Activated naive CD4-positive, alpha-beta T cell treated with anti-CD3 and anti-CD28 coated beads for 36 hours (primary cell): ENCODE measurements at places on chromosomes 7 and 10. TPM values are rescaled to one million over a fixed set of nuclear protein-coding genes. Genes with fewer than 3 reads are reported as not detected.

GRCh38 chr7:5064391-5065106 lies 18.9 kb downstream of the RBAK start:
- peaks cover 89% of the 10 kb centered on the region for H3K36me3 ChIP-seq
- DNase-seq = no peak
- H3K4me3 ChIP-seq = no peak overlapping the region
- no peaks in the 10 kb centered on the region for H3K4me1 ChIP-seq

HECW1 gene
- not detected for total RNA-seq

ZNF680 gene
- 14.0 TPM for total RNA-seq

- H3K27me3 ChIP-seq = peaks cover 2% of the 10 kb centered on the region
- DNase-seq = no peak
- H3K27ac ChIP-seq = no peak overlapping the region
- H3K4me1 ChIP-seq = peaks cover 11% of the 10 kb centered on the region
- H3K4me3 ChIP-seq = no peak overlapping the region
Measured at GRCh38 chr7:1741246-1741645, 71.2 kb downstream of the ELFN1 start.

DNA sequence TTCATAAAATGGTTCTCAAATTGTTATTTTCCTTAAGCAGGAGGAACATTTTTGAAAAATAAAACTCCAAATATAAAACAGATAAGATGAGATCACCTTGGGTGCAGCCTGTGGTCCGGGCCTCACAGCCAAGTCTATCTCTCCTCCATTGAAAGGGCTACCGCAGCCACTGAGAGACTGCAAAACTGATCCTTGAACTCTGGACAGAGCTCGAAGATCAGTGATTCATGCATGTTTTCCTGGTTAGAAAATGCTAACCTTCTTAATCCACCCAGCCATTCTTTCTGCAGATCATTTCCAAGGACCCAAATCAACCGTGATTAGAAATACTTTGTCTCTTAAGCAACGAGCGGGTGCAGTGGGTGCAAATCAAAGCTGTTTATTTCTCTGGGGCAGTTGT lies 378.8 kb downstream of the PLXDC2 start:
- H3K4me1 ChIP-seq = no peaks in the 10 kb centered on the region
- no peak for DNase-seq
- H3K27me3 ChIP-seq = no peaks in the 10 kb centered on the region
- H3K27ac ChIP-seq = no peak overlapping the region

GRCh38 chr7:77923419-77923818 lies 124.8 kb downstream of the PHTF2 start:
- no peak for DNase-seq
- H3K4me3 ChIP-seq = no peak overlapping the region
- H3K27ac ChIP-seq = no peak overlapping the region
- no peaks in the 10 kb centered on the region for H3K27me3 ChIP-seq
- peaks cover 5% of the 10 kb centered on the region for H3K4me1 ChIP-seq

DNA sequence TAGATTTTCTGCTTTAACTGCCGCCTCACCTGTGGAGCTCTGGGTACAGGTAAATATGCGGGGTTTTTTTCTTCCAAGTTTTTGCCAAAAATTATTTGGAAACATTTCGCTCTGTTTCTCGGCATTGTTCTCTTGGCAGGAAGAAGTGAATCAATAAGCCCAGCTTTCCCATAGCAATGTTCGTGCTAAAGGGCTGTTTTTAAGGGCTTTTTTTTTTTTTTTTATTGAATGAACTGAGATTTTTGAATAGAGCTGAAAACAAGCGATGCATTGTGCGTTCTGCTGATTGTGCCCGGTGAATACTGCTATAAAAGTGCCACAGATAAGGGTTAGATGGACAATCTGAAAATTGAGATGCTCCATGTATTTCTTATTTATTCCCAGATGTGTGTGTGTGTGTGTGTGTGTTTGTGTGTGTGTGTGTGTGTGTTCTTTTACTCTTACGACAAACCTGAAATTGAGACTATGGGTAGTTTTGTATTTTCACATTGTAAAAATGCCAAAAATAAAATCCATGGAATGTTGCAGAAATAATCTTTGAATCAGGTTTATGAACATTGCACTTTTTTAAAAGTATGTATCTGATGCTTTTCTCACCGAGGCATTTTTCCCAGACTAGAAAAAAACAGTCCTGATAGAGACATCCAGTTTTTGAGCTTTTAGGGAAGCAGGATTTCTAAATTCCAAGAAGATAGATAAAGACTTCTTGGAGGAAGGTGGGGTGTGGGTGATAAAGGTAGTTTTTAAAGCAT lies 30.5 kb downstream of the KIAA1217 start:
- peaks cover 28% of the 10 kb centered on the region for H3K27me3 ChIP-seq
- DNase-seq = no peak
- no peak overlapping the region for H3K27ac ChIP-seq
- H3K4me3 ChIP-seq = no peak overlapping the region
- H3K4me1 ChIP-seq = no peaks in the 10 kb centered on the region

- H3K27ac ChIP-seq = no peak overlapping the region
- no peak overlapping the region for H3K4me3 ChIP-seq
- H3K4me1 ChIP-seq = no peaks in the 10 kb centered on the region
- no peaks in the 10 kb centered on the region for H3K36me3 ChIP-seq
Measured at GRCh38 chr10:87987206-87987605, 123.8 kb downstream of the PTEN start.

DNA sequence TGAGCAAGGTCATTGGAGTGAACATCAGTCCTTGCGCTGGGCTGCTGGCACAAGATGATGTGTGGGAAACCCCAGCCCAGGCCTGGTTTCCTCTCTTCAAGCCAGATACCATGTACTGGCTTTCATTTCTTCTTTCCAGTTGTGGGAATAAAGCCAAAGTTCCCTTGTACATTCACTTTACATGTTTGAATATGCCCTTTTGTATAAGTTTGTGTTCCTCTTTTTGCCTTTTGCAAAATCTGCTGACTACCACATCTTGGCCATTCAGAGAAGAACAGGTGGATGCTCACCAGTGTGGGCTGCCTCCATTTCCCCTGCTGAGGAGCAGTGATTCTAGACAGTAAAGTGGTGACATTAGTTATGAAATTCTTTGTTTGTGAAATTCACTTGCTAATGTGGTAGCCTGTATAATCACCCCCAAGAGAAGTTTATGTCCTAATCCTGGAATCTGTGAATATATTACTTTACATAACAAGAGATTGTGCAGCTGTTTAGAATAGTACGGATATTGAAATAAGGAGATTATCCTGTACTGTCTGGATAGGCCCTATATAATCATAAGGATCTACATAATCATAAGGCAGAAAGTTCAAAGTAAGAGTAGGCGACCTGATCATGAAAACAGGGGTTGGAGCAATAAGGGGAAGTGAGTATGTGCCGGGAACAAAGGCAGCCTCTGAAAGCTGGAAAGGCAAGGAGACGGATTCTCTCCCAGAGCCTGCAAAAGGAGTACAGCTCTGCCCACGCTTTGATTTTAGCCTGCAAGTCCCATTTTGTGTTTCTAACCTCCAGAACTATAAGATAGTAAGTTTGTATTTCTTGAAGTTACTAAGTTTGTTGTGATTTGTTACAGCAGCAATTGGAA lies 18.8 kb upstream of the AOAH start:
- H3K27ac ChIP-seq = no peak overlapping the region
- H3K4me1 ChIP-seq = peaks cover 14% of the 10 kb centered on the region
- H3K27me3 ChIP-seq = no peaks in the 10 kb centered on the region
- DNase-seq = no peak

DNA sequence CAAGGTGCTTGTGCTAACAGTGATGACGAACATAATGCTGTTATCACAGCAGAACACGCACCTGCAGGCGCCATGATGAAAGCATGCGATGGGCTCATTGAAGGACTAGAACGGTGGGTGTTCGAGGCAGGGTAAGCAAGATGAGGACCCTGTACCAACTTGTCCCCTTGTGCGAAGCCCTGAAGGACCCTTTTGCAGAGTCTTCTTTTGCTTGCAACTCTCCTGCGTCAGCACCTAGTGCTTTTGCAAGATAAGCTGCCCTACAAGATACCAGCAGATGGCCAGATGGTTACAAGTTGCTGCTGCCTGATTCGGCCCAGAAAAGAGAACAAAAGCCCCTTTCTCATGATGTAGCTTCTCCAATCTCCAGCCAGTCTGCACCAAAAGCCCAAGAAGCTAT lies 4.2 kb upstream of the IL15RA start:
- H3K4me3 ChIP-seq = no peak overlapping the region
- H3K27ac ChIP-seq = no peak overlapping the region
- no peak for DNase-seq
- no peaks in the 10 kb centered on the region for H3K36me3 ChIP-seq
- H3K4me1 ChIP-seq = peaks cover 3% of the 10 kb centered on the region
